ENCODE measurements at places on chromosomes 12 and 14.

GRCh38 chr14:84708865-84709264, 821.1 kb upstream of the FLRT2 start:
- DNase-seq = no peak

DNA sequence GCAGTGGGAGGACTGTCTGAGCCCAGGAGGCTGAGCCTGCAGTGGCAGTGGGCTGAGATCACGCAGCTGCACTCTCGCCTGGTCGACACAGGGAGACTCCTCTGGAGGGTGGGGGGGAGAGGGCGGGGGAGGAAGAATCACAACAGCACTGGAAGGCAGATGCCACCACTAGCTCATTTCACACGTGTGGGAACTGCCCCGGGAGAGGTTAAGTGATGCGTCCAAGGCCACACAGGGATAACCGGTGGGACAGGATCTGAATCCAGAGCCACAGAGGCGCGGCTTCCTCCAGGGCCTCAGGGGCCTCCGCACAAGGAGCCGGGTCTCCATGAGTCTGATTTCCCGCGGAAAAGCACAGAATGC, 20.8 kb downstream of the STX2 start:
- DNase-seq = no peak

- DNase-seq = no peak
Observed at GRCh38 chr14:79740066-79740601, 471.2 kb downstream of the DIO2 start.

- DNase-seq = no peak
Observed at GRCh38 chr14:74974364-74975058, 19.1 kb upstream of the PGF start.

- no peak for DNase-seq
Observed at GRCh38 chr14:59275668-59276067, 87.2 kb downstream of the DAAM1 start.

DNA sequence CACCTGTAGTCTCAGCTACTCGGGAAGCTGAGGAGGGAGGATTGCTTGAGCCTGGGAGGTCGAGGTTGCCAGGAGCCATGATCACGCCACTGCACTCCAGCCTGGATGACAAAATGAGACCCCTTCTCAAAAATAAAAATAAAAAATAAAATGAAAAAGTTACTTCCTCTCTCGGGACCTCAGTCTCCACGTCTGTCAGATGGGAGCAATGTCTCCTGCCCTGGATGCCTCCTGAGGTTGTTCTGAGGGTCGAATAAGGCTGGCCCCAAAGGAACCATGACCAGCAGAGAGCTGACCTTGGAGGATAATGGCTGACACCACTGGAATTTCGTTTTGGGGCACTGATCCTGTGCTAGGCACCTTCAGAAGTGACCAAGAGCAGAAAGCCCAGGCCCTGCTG, 13.6 kb upstream of the RCOR1 start:
- no peak for DNase-seq

GRCh38 chr12:5433081-5433844, 1.4 kb downstream of the NTF3 start:
- DNase-seq = no peak

GRCh38 chr14:90060965-90061684, 669 bp upstream of the KCNK13 start:
- peak; percentile 52 for DNase-seq

DNA sequence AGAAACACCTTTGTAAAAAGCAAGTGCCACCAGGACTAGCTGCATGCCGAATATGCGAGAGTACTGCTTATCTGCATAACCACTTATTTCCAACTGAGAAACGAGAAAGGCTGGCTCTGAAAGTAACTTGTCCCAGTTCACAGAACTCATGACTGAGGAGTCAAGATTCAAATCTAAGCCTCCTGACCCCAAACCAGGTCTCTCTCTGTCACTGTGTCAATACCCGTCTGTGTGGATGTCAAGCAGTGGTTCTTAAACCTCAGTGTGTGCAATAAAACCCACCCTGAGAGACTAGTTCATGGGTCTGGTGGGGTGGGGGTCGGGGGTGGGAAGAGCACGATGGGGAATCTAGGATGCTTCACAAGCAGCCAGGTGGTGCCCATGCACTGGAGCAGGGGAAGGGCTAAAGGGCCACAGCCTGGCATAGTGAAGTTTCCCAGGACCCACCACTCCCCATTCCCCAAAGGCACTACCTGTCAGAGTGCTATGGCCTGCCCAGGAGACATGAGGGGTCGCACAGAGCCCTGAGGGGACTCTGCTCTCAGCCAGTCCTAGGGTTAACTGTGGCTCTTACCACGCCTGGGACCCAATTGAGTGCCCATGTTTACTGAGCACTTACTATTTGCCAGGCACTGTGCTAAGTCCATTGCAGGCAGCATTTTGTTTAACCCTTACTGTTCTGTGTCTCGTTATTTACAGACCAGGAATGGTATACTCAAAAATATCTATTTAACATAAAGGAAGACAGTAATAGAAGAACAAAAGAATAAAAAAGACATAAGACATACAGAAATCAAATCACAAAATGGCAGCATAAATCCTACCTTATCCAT, 33.4 kb upstream of the PNMA1 start:
- no peak for DNase-seq

- DNase-seq = no peak
Observed at GRCh38 chr14:24857277-24857676, 192.7 kb downstream of the STXBP6 start.
